Activated CD8-positive, alpha-beta memory T cell treated with anti-CD3 and anti-CD28 coated beads for 4 hours (primary cell): ENCODE measurements at places on chromosomes 3 and 15.

- peak; percentile 84 for DNase-seq
These were observed 8.1 kb downstream of the PPM1M start for GRCh38 chr3:52253314-52254304.

GRCh38 chr15:75821786-75822345 is 21.4 kb upstream of the UBE2Q2 start:
- no peak for DNase-seq

GRCh38 chr3:177589041-177589650 is 391.9 kb upstream of the TBL1XR1 start:
- DNase-seq = no peak

DNA sequence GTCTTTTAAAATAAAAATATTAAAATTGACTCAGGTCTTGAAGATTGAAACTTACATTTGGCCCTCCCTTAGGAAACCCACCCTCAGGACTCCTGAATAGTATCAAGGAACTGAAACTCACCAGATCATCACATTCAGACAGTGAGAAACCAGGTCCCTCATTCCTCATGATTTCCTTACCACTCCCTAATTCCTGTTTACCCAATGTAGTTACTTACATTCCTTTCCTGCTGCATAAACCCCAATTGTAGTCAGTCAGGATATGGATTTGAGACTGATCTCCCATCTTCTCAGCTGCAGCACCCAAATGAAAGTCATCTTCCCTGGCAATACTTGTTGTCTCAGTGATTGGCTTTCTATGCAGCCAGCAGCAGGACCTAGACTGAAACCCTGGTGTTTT is 8.6 kb downstream of the ATP13A4 start:
- no peak for DNase-seq

GRCh38 chr15:84835661-84836337 is 18.6 kb downstream of the ALPK3 start:
- DNase-seq = no peak

DNA sequence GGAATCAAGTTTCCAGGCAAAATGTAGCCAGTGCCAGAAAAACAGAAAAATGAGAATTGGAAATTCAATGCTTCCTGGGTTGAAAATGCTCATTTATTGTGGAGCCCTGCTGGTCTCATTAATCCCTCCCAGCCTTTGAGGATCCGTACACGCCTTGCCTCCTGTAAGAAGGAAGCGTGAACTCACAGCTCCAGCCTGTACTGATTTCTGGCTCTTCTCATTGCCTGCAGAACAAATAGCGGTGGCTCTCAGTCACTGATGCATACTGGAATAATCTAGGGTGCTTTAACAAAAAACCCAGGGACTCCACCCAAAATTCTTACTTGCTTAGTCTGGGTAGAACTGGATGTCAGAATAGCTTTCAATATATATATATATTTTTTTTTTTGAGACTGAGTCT is 29.3 kb upstream of the SLC24A5 start:
- DNase-seq = no peak

DNA sequence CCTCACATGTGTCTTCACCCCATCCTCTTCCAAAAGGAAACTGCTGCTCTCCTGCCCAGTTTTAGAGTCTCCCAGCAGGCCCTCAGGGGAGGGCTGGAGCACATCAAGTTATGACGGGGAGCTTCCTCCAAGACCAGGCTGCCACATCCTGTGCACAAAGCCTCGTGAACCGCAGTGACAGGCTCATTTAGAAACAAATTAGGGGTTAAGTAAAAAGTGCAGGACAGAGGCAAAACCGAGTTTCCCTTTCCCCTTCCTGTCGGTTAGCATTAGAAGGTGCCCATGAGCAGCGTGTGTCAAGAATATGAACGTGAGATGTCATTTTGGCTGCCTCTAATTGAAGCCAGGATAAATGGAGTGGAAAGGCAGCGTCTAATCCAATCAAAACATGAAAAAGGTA is 199.7 kb downstream of the ARRDC4 start:
- no peak for DNase-seq

GRCh38 chr3:184658223-184658928 is 53.5 kb downstream of the MAGEF1 start:
- no peak for DNase-seq

DNA sequence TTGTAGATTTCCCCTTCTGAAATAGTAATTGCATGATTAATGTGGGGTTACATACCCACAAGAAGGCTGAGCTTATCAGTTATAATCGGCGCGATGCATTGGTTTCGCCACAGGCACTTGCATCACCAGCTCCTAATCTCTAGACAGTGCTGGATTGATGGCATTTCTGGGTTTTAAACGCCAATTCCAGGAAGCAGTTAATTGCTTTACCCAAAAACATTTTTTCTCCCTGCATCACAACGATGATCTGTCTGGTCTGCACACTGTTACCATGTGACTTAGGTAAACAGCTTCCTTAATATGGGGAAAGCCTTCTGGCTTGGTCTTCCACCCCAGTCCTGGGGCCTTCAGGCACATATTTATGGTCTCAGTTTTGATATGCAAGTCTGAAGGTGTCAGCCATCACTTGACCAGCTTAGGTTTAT is 70.0 kb upstream of the HEG1 start:
- DNase-seq = no peak

- no peak for DNase-seq
These were observed 60.0 kb upstream of the WNT5A start for GRCh38 chr3:55546866-55547669.

- DNase-seq = no peak
These were observed 19.1 kb upstream of the LSAMP start for GRCh38 chr3:116464276-116464798.

DNA sequence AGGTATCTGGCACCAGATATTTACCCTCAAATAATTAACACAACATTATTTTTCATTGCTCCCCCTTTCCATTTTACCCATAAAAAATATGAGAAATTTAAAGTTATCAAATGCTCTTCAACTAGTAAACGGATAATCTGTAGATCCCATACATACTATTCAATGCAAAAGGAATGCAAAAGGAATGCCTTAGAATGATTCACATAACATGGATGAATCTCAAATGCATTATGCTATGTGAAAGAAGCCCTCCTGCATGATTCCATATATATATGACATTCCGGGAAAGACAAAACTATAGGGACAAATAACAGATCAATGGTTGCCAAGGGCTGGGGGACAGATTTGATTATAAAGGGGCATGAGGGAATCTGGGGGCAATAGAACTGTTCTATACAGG is 195.7 kb downstream of the STT3B start:
- no peak for DNase-seq

DNA sequence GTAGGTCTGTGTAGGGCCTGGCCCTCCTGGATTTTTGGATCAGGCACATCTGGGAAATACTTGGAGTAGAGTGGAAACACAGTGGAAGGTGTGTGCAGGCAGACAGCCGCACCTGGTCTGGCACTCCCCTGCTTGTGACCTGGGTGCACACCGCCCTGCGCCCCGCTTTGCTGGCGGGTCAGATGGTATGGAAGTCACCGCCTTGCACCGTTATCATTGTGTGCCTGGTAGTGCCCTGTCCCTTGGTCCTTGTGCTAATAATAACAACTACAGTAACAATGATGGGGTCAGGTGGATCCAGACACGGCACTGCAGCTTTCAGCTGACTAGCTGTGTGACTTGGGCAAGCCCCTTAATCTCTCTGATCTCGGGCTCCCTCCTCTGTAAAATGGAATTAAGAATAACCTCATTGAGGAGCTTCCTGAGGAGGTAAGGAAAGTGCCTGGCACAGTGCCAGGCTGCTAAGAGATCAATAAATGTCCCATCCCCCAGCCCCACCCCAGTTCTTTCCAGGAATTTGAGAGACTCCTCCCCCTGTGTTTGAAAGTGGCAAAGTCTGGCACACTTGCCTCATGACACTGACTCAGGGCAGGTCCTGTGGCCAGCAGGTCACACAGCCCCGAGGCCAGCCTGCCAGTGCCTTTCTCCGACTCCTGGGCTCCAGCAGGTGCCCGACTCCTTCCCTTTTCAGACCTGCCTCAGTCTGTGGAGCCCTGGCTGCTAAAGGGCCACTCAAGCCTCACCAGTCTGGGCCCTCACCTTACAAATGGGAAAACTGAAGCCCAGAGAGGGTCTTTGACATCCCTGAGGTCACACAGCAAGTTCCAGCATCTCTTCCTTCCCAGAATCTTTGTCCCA is 9.8 kb downstream of the ISG20 start:
- DNase-seq = no peak

- DNase-seq = no peak
These were observed 23.6 kb upstream of the TSPAN3 start for GRCh38 chr15:77094397-77095030.

GRCh38 chr3:73999501-73999900 is 374.8 kb upstream of the PDZRN3 start:
- no peak for DNase-seq

GRCh38 chr3:74858086-74858485 is 243.6 kb upstream of the CNTN3 start:
- no peak for DNase-seq

- no peak for DNase-seq
These were observed 10.8 kb upstream of the SLC6A20 start for GRCh38 chr3:45807133-45807532.

- no peak for DNase-seq
These were observed 31.8 kb downstream of the P3H2 start for GRCh38 chr3:190088890-190089289.

DNA sequence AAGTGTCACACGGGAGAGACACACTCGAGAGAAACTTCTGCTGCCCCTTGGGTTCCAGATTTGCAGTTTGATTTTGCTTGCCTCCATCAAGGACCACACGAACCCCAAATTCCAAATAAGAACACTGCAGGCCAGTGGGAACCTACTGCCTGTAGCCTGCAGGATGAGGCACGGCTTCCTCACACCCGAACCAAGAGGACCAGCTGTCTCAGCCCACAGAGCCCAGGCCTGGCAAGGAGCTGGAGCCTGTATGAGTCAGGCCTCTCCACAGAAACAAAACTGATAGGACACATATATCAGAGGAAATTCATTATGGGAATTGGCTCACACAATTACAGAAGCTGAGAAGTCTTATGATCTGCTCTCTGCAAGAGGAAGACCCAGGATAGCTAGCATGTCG is 188.1 kb upstream of the NSMCE3 start:
- no peak for DNase-seq

- DNase-seq = no peak
These were observed 46.8 kb upstream of the VPS8 start for GRCh38 chr3:184765047-184765729.

DNA sequence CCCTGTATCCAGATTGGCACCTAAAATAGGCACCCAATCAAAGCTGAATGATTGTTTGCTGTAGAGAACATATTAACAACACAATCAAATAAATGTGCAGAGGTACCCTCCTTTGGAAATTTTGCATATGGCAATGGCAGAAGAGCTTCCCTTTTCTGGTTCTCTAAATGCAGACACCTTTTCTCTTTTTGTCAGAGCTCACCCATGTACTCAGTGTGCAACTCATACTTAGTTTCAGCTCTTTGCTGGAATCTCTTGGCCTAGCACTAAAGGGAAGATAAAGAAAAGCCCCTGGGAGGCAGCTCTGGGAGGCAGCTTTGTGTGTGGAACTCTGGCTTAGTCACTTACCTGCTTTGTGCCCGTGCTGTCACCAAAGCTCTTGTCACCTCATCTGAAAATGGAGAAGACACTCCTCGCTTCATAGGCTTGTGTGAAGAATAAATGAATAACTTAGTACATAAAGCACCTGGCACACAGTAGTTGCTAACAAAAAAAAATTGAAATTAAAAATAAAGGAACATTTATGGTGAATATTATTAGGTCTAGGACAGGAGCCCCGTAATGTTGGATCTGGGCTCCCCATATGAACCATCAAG is 28.8 kb downstream of the ST6GAL1 start:
- DNase-seq = no peak

- no peak for DNase-seq
These were observed 66.7 kb downstream of the FILIP1L start for GRCh38 chr3:100047455-100048141.

GRCh38 chr3:8493744-8494143 is 7.9 kb upstream of the LMCD1 start:
- no peak for DNase-seq

DNA sequence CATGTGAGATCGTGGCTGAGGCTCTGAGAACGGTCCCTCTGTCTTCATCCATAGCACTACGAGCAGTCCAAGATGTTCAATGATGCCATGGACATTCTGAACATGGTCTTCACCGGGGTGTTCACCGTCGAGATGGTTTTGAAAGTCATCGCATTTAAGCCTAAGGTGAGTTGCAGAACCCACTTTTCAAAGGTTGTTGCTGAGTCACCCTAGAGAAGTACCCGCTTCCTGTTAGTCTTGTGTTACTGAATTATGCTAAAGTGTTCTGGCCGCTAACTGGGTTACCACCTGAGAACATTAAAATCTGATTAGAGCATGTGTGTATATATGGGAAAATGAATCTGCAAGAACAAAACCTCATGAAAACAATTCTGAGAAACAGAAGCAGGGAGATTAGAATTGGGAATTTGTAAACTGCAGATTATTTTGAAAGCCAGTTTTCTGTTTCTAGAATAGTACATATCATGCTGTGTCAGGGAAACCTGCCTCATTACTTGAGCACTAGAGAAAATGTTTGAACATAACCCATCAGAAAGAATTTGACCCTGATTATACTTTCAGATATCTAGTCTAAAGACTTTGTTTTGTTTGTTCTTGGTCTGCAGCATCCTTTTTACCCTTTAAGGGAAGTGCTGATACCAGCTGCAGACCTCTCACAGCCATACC is 92.6 kb downstream of the CHDH start:
- DNase-seq = no peak

DNA sequence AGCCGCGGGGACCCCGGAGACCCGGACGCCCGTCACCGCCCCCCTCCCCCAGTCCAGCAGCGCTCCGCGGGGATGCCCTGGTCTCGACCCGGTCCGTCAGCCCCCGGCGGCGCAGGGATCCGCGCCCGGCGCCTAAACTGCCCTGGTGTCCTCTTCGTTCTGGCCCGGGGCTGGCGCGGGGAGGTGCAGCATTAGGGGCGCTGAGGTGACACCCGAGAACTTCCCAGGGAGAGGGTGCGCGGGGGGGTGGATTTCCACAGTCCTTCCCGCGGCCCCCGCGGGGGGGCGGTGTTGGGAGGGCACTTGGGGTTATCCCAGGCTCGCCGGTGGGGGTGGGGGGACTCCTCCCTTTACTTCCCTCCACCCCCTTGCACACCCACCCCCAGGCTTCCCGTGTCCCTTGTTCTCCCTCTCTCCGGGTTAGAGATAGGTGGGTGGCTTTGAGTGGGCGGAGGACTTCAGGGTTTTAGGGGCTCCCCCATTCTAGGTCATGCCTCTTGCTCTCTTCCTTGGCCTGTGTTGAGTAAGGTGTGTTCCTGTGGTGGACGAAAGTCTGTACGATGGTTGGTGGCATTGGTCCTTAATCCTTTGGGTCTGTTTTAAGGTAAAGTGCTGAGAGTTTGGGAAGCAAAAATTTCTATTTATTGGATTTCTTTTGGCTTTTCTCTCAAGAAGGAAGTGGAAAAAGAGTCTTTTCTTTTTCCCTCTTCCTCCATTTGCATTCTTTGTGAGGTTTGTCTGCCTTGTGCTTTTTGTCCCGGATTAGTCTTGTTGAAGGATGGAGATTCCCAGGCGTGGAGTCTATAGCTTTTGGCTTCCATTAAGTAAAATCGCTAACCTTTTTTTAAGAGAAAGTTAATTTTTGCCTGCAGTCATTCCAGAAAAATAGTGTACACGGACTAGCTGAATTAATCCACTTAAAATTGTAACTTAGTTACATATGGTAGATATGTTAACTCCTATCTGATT is 811 bp downstream of the SKIL start:
- peak; percentile 71 for DNase-seq

- DNase-seq = no peak
These were observed 19.0 kb upstream of the CRABP1 start for GRCh38 chr15:78321041-78321570.

- DNase-seq = no peak
These were observed 970 bp downstream of the DPPA4 start for GRCh38 chr3:109336291-109336861.

- no peak for DNase-seq
These were observed 184.6 kb upstream of the CMC1 start for GRCh38 chr3:28056806-28057205.
